ENCODE measurements at places on chromosomes 3 and 15.

GRCh38 chr3:194872669-194872977 is 186.9 kb downstream of the FAM43A start:
- no peak for DNase-seq

GRCh38 chr15:96585484-96586386 is 255.2 kb downstream of the NR2F2 start:
- DNase-seq, result no peak

DNA sequence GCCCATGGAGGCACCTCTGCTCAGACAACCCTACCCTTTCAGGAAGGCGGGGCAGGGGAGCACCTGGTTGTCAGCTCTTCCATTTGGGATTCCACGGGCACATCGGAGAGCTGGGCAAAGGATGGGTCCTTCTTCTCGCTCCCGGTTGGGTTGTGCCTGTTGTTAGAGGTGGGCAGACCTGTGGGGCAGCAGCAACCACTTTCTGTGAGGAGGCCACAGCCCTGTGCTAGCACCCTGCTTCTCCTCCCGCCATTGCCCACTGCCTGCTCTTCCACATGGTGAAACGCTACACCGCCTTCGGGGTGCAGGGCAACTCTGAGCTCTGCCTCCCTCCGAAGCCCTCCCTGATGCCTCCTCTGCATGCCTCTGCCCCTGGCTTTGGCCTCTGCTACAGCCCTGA is 7.0 kb upstream of the HHATL start:
- no peak for DNase-seq

- DNase-seq, result peak; percentile 31
Observed at GRCh38 chr15:75198560-75199356, 2.9 kb upstream of the C15orf39 start.

- DNase-seq, result peak; percentile 43
Observed at GRCh38 chr15:76333720-76334437, 2.7 kb upstream of the ISL2 start.

DNA sequence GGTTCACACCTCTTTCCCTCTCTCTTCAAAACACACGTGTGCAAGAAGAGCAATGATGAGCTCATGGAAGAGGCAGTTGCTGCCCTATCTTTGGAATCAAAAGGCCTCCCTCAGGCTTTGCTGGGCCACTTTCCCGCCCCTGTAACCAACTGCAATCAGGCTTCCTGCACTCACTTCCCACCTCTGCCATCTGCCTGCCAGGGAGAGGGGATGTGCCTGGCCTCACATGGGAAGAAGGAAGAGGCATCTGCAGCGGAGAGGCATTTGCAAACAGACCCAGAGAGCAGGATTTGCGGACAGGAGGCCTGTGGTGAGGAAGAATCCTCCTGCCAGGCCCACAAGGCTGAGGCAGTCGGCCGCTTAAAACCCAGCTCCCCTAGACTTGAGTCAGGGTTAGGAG is 175.6 kb upstream of the ATP10A start:
- DNase-seq, result no peak

DNA sequence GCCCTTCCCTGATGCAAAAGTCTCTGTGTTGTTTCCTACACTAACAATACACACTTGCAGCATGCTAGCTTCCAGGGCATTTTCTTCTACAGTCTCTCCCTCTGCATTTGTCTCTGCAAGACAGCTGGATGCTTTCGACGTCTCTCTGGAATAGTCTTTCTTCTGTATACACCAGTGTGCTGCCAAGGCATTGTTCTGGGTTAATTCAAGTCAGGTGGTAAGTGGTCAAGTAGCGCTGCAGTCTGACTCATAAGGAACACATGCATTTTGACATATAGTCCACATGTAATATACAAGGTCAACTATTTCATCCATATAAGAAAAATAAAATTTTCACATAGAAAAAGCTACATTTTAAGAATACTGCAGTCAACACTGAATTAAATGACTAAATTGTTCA is 92.7 kb downstream of the MYLK start:
- no peak for DNase-seq

DNA sequence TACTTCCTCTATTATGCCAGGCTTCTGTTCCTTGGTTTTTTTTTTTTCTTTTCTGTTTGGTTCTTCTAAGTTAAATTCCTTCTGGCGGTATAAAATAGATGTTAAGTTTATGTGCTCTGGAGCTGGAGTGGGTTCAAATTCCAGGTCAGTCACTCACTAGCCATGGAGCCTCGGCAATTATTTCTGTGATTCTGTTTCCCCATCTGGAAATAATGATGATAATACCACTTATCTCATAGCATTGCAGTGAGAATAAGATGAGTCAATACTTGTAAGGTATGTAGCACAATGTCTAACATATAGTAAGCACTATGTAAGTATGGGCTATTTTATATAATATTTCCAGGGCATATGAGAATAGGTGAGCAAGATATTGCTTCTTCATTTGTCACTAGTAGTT is 33.2 kb upstream of the ZDHHC23 start:
- no peak for DNase-seq

DNA sequence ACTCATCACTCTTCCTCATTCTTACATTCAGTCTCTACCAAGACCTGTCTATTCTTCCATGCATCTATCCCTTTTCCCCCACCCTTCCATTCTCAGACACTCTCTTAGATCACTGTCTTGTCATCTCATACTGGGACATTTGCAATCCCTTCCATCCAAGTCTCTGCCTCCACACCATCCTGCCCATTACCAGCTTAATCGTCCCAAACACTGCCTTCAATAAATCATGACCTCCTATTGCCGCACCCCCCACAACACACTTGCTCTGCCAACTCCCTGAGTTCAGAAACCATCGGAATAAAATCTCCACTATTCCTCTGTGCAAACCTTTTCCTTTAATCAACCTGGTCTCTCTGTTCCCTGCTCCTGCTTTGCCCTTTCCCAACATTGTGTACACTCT is 18.9 kb downstream of the MYH15 start:
- no peak for DNase-seq

DNA sequence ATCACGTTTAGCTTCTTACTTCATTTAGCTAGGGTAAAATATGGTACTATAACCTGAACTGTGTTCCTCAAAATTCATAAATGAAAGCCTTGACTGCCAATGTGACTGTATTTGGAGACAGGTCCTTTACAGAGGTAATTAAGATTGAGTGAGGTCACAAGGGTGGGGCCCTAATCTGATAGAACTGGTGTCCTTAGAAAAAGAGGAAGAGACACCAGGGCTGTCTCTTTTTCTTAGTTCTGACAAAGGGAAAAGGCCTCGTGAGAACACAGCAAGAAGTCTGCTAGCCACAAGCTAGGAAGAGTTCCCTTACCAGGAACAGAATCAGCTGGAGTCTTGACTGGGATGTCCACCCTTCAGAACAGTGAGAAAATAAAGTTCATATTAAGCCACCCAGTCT is 162.7 kb downstream of the GMNC start:
- no peak for DNase-seq

DNA sequence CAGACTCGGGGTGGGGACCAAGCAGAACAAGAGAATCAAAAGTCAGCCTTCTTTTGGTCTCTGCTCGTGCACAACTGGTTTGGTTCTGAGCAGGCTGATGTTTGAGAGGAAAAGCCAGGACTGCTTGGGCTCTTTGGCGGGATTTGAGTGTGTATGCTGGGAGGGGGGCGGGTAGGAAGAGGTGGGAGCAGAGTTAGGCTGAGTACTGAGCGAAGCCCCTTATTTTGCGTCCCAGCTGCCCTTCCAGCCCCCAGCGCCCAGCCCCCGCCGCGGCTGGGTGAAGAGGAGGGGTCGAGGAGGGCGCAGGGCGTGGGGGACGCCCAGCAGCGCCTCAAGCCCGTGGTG is 153.5 kb upstream of the GOLIM4 start:
- no peak for DNase-seq

DNA sequence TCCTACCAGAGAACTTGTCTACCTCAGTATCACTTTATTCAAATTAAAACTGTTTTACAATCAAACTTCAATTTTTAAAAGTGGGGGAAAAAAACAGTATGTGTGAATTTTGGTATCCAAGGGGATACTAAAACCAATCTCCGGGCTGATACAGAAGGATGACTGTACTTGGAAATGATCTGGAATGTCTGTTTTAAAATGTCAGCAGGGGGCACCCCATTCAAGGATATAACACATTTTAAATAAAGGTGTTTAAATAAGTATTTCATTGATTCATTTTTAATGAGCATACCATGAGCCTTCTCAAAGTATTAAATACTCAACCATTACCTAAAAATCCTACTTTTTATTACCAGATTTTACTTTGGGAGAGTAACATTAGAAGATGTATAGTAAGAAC is 67.9 kb downstream of the ULK4 start:
- peak; percentile 25 for DNase-seq

DNA sequence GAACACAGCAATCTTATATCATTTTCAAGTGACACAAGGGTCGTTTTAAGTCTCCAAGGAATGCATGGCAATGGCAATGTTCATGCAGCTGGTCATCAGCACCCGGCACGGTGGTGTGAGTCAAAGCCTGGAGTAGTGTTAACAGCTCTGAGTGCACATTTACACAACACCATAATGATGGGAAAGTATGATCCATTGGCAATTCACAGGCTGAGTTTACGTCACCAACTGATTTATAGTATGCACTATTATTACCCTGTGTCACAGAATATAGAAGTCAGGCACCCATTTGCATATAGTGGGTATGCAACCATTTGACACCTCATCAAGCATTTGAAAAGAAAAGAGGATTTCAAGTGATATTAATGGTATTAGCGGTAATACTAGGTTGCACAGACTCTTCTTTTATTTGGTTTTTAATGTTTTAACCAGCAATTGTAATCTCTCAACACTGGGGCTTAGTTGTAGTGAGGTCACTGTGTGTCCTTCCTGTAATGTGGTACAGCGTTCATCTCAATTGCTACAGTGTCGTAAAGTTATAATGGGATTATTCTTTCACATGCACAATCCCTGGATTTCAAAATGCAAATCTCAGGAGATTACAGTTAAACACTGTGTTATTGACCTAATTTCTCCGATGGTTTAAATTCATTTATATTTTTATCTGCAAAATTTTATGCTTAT is 113.8 kb downstream of the C3orf38 start:
- DNase-seq, result no peak

DNA sequence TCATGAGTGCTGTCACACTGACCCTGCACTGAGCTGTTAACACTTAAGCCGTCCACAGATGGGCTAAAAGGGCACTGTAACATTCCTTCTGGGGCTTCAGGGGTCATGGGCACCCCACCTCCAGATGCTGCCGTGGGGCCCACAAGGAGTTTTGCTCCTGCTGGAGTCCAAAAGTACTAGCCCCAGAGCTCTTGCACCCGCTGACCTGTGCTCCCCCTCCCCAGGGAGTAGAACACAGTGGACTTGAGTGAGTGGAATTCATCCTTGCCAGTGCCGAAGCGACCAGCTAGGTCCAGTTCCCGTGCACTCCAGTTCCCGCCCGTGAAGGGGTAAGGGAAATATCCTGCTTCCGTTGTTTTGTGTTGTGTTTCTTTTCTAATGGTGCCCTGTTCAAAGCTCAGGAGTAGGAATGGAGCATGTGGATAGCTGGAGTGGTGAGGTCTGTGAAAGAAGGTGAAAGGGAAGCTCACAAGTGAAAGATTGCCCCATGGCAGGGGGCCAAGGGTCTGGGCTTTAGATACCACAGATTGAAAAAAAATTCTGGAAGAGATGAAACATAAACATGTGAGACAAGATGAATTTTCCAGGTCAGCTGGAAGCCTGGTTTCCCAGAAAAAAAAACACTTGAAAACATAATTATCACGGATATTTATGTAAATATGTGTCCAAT is 36.6 kb downstream of the SLCO2A1 start:
- DNase-seq, result no peak

GRCh38 chr15:64807751-64808222 is 17.7 kb downstream of the PIF1 start:
- DNase-seq, result no peak

GRCh38 chr3:138418601-138419206 is 15.7 kb upstream of the ESYT3 start:
- no peak for DNase-seq

- no peak for DNase-seq
Observed at GRCh38 chr3:77468626-77469020, 428.7 kb downstream of the ROBO2 start.

- no peak for DNase-seq
Observed at GRCh38 chr15:52667597-52667996, 11.6 kb downstream of the ATOSA start.

DNA sequence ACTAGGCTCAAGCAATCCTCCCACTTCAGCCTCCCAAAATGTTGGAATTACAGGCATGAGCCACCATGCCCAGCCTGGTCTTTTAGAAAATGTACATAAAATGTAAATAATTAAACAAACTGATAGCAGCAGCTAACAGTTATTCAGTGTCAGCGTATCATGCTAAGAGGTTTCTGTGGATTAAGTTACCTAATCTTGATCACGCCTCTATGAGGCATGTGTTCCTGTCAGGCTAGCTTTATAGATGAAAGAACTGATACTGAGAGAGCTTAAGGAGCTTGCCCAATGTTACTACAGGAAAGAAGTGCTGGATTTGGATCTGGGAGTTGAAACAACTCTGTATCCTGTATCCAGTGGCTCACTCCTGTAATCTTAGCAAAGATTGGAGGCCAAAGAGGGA is 11.2 kb upstream of the MST1R start:
- no peak for DNase-seq

- DNase-seq, result peak; percentile 77
Observed at GRCh38 chr3:42061713-42062380, 29.3 kb upstream of the TRAK1 start.

DNA sequence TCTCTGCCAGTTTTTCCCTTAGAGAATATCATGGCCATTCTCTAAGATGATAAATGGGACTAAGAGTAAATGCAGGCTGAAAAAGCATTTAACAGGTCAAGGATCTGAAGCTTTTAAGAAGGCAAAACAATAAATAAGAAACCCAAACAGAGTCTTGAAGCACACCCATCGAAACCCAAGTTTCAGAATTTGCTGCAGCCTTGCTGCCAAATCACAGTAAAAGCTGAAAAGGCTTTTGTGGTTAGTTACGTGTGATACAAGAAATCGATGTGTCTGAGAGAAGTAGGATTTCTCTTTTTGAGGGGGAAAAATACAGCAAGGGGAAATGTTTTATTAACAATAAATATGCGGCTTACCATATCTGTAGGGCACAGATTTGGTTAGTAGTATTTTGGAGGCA is 92.0 kb downstream of the IGF1R start:
- DNase-seq, result no peak

DNA sequence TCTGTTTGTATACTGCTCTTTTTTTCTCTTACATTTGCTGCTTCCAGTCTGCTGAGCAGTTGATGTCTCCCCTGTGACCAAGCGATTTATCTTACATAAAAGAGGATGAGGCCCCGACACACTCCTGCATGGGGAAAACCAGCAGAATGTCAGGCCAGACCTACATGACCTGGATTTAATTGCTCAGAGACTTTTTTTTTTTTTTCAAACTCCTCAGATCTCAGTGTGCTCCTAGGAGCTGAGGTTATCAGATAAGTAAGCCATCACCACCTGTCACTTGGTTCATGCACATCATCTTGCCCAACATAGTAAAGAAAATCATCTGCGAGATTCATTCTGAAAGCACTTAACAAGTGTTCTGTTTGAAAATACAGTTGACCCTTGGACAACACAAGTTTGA is 163.1 kb downstream of the PLCL2 start:
- no peak for DNase-seq

DNA sequence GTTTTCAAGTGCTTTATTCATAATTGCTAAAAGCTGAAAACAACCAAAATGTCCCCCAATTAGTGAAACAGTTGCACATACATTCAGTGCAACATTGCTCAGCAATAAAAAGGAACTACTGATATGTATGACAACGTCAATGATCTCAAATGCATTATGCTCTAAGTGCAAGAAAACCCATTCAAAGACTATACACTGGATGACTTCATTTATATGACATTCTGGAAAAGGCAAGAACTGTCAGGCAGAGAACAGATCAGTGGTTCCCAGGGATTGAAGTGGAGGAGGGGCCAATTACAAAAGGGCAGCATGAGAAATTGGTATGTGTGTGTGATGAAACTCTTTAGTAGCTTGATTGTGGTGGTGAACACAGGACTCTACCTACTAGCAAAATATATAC is 585.6 kb downstream of the TBL1XR1 start:
- DNase-seq, result no peak

Data from NCI-H460 (cell line).